ENCODE measurements at places on chromosomes 6 and 20. TPM values are rescaled to one million over a fixed set of nuclear protein-coding genes. Genes with fewer than 3 reads are reported as not detected.

Gene TBC1D32
- 0.88 TPM for total RNA-seq

Gene KIF13A
- 17.6 TPM for total RNA-seq

Gene THBD
- 49.5 TPM for total RNA-seq

Gene ATP6V1G2
- total RNA-seq: 0.72 TPM

Gene GPR63
- total RNA-seq: 0.32 TPM

Gene PRL
- not detected for total RNA-seq

Gene REM1
- total RNA-seq: 0.82 TPM

Gene ZDHHC14
- total RNA-seq: 5.5 TPM

Gene FUT9
- total RNA-seq: not detected

Gene TDRD6
- not detected for total RNA-seq

Gene KHDC1L
- 0.38 TPM for total RNA-seq

Gene C20orf204
- 0.33 TPM for total RNA-seq

Gene CCND3
- total RNA-seq: 186 TPM

Gene FBXO9
- 39.0 TPM for total RNA-seq

Gene RPS10
- total RNA-seq: 2,035 TPM

Gene SLC4A11
- 10.2 TPM for total RNA-seq
